Hematopoietic multipotent progenitor cell treated with erythropoietin and hydrocortisone succinate and interleukin-3 and kit ligand, for 8 days (in vitro differentiated cells): ENCODE measurements at places on chromosomes 1 and 21.

GRCh38 chr1:20552728-20553445, 514 bp downstream of the FAM43B start:
- DNase-seq: no peak

DNA sequence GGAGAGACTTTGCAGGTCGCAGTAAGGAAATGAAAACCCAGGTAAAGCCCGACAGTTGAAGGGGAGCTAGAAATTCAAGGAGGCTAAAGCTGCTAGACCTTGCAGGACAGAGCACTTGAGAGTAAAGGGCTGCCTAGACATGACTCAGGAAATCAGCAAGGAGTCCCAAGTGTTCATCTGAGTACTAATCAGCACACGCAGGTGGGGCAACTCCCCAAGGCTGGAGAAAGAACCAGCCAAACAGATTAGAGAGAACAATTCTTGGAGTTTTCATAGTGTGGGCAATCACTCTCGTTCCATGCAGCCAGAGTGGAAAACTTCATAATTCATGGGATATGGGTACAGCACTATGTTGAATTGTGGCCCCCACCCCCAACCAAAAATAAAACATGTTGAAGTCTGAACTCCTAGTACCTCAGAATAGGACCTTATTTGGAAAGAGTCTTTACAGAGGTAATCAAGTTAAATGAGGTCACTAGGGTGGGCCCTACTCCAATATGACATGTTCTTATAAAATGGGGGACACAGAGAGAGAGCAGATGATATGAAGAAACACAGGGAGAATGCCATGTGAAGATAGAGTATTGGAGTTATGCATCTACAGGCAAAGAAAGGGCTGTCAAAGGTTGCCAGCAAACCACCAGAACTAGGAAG, 28.0 kb downstream of the SYDE2 start:
- peak; percentile 67 for DNase-seq

DNA sequence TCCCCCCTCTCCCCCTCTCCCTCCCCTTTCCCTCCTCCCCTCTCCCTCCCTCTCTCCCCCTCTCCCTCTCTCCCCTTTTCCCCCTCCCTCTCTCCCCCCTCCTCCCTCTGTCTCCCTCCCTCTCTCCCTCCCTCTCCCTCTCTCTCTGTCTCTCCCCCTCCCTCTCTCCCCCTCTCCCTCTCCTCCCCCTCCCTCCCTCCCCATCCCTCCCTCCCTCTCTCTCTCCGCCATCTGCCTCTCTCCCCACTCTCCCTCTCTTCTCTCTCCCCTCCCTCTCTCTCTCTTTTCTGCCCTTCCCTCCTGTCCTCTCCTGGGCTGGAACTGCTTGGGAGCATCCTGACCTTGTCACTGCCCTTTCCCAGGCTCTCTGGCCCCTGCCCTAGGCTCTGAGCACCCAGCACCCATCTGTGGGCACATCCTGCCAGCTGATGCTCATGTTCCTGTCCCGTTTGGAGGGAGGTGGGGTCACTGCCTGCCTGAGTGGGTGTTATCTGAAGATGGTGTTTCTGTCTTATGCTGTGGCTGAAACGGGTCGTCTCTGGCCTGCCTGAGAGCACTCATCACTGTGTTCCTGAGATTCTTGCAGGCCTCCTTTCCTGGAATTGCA, 10.8 kb downstream of the FTCD start:
- DNase-seq: peak; percentile 13

DNA sequence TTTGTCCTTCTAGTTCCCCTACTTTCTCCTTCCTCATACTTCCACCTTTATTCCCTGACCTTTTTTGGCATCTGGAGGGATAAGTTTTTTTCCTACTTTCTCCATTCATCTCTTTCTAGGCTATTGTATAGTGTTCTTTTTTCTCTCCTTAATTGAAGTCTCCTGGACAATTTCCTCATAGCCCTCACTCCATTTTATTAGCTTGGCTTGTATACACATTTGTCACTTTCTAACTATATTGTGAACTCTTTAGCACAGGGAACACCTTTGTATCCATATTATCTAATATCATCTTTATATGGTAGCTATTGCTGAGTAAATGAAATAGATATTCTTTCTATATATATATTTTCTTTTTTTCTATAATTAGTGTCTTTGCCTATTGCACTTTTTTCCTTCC, 47.6 kb downstream of the TMED5 start:
- no peak for DNase-seq

DNA sequence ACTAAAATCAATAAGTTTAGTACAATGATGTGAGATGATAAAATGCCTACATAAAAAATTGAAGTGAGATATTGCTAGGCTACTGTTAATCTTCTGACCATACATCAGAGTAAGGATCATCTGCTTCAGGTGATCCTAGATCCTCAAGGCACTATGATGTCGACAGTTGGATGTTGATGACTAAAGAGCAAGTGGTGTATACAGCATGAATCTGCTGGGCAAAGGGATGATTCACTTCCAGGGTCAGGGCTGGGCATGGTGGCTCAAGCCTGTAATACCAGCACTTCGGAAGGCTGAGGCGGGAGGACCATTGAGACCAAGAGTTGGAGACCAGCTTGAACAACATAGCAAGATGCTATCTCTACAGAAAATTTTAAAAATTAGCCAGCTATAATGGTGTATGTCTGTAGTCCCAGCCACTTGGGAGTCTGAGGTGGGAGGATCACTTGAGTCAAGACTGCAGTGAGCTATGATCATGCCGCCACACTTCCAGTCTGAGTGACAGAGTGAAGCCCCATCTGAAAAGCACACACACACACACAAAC, 24.6 kb downstream of the NUF2 start:
- no peak for DNase-seq

DNA sequence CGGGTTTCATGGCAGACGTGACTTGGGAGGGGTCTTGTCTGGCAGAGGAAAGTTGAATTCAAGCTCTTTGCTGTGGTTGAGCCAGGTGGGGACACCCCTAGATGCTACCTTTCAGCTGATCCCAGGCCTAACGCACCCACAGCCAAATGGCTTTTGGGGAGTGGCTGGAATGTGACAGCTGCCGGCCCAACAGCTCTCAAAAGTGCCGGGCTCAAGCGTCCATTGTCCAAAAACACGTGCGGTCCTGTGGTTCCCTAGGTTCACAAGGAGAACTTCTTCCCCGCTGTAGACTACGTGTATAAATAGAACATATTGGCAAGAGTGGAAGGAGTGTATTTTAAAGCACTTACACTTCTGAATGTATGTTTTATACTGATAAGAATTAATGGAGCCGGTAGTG, 87.1 kb upstream of the ARHGEF16 start:
- DNase-seq: no peak
